Esophagus squamous epithelium (tissue), 5 donors: ENCODE measurements at places on chromosomes 1 and 21.

DNA sequence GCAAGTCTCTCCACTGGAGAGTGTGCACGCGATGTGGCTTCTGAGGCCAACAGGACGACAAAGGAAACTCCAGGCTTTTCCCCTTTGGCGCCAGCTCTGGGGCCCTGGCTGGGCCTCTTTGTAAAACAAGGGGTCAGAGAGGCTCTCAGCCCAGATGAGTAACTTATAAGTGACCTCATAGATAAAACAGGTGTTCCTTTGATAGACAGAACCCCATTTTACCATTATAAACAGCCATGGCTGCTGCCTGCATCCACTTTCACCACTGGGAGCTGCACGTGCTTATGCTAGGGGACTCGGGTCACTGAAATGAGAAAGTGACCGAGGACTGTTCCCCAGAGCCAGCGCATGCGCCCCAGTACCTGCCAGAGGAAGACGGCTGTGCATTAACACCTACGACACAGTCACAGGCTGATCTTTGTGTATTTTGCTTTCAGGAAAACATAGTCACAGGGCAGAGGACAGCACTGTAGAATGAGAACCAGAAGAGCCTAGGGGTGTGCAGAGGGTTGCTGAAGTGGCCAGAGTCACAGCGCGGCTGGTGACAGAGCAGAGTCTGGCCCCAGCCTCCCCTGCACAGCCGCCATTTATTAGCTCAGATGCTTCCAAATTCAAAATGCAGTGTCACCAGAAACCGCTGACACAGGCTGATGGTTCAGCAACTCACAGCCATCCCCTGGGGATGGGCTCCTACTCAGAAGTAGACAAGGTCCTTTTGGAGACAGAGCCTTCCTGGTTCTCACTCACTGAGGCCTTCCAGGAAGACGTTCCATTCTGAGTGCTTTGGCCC is 12.7 kb downstream of the RNF207 start:
- DNase-seq = no peak

DNA sequence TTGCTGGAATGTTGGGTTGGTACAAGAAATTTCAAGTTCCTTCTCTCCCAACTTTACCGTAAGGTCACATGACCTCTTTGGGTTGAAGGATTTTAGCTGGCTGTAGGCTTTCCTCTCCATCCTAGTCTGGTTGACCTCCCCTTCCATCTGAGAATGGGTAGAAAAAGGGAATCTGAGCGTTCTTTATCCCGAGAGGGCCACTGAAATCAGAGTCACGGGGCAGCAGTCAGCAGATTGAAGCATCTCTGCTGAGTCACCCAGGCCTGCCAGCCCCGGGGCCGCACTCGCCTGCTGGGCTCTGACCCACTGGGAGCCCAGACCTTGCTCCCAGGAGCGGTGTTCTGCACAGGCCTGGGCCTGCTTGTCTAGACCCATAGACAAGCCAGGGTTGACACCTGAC is 31.0 kb downstream of the TMCC2 start:
- DNase-seq = no peak

DNA sequence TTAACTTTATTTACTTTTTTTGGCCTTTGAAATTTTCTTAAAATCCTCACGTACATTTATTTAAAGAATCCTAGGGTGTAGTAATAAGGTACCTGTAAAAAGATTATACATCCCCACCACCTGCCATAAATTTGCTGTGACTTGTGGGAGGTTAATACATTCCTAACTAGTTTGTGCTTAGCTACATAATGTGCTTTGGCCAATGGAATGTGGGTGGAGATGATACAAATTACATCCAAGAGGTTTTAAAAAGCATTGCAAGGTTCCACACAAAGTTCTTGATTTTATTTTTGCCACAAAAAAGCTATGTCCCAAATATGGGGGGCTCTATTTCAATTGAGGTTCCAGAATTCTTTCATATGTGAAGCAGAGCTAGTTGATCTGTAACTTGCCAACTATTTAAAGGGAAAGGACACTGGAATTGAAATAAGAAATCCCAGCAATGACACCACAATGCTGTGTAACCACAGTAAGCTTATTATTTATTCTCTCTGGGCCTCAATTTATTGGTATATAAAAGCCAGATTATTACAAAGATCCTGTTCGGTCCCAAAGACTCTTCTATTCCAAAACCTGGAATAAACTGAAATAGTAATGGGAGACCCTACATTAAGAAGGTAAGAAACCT is 15.7 kb downstream of the ASPM start:
- no peak for DNase-seq

- no peak for DNase-seq
Measured at GRCh38 chr1:210686841-210687240, 358.1 kb downstream of the HHAT start.

DNA sequence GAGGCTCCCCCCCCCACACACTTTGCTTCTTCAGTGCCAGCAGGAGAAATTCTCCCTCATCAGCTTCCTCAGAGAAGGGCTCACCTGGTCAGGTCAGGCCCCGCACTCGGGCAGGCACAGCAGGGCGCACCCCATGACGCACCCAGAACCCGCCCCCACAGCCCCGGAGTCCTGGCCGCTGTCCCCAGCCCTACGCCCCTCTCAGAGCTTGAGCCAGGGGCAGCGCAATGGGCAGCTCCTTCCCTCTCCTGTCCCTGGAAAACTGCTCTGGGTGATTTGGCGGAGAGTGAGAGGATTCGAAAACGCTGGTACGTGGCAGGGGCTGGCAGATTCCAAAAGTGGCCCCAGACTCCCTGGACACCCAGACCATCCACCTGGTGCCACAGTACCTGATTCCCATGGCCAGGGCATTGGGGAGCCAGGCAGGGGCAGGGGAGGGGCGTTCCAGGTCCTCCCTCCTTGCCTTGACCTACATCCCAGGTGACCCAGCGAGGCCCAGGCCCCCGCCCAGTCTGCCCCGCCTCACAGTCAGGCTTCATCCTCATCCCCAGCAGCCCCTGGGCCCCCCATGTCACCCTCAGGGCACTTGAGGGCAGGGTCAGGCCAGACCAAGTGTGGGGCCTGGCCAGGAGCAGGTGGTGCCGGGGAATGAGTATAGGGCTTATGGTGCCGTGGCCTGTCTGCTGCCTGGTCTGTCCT is 23.7 kb downstream of the RRP1 start:
- no peak for DNase-seq
